T-cell (primary cell): ENCODE measurements at places on chromosomes 3 and 15. TPM values are rescaled to one million over a fixed set of nuclear protein-coding genes. Genes with fewer than 3 reads are reported as not detected.

DNA sequence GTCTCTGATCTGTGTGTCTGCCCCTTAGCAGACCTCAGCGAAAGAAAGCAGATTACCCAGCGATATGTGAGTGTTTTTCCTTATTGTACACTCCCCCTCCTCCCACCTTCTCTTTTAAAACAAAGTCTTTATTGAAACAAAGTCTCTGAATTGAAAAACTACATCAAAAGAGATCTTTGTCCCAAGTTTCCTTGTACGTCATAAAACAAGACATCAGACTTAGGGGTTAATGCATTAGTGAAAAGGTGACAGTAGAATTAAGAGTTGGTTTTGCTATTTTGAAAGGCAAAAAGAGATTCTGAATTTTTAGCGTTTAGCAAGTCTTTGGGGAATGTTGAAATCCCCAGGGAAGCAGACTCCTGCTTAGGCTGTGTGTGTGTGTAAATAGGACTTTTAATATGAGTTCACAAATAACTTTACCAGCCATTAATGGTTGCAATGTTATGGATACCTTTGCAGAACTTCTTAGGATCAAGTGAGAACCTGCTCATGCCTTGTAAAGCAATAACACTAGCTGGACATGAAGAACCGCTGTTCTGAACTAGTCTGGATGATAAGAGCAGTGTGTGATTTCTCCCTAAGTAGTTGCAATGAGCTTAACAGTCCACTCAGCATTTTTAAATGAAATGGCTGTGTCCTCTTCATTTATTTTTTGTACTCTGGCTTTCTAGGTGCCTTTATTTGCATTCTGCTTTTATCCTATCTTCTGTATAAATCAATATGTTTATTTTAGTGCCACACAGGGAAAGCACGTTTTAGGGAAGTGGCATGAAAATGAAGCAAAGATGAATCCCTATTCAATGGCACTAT lies 136.6 kb downstream of the MCTP2 start:
- no peaks in the 10 kb centered on the region for H3K27me3 ChIP-seq
- no peak for DNase-seq
- no peak overlapping the region for H3K27ac ChIP-seq
- H3K4me1 ChIP-seq: no peaks in the 10 kb centered on the region
- H3K4me3 ChIP-seq: no peak overlapping the region

DNA sequence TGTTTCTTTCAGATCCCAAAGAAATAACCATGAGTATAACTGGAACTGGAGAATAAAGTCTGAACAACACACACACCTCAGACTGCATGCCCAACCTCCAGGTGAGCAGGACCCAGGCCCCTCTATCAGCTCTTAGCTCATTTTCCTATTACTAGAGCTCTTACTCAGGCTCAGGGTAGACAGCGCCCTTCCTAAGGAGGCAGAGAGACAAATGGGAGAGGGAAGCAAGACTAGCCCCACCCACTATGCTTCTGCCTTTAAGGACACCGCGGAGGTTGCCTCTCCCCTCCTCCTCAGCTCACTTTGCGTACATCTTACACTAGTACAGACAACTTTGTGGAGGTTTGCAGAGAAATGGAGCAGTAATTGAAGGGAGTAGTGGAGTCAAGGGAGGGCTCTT lies 44.0 kb upstream of the GLCE start:
- H3K4me3 ChIP-seq: no peak overlapping the region
- H3K36me3 ChIP-seq: no peaks in the 10 kb centered on the region
- no peaks in the 10 kb centered on the region for H3K27me3 ChIP-seq
- H3K4me1 ChIP-seq: peaks cover 14% of the 10 kb centered on the region

DNA sequence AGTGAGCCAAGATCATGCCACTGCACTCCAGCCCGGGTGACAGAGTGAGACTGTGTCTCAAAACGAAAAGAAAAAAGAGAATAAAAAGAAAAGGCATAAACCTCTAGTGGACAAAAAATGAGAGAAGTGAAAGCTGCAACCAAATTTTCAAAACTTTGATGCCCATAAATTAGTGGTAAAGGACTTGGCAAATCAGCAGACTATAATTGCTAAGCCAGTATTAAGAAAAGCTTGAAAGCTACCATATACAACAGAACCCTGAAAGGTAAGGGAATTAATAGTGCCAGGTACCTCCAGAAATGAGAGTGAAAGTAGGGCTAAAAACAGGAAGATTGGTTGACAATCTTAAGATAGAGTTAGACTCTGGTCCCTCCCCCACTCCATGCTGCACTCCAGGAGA lies 32.9 kb upstream of the SLC22A13 start:
- H3K27ac ChIP-seq: no peak overlapping the region
- H3K4me1 ChIP-seq: no peaks in the 10 kb centered on the region
- peaks cover 42% of the 10 kb centered on the region for H3K36me3 ChIP-seq
- H3K4me3 ChIP-seq: no peak overlapping the region

MAP4 gene
- 67.6 TPM for total RNA-seq

WDR82 gene
- 154 TPM for total RNA-seq
